ENCODE measurements at places on chromosomes 6 and 20.

DNA sequence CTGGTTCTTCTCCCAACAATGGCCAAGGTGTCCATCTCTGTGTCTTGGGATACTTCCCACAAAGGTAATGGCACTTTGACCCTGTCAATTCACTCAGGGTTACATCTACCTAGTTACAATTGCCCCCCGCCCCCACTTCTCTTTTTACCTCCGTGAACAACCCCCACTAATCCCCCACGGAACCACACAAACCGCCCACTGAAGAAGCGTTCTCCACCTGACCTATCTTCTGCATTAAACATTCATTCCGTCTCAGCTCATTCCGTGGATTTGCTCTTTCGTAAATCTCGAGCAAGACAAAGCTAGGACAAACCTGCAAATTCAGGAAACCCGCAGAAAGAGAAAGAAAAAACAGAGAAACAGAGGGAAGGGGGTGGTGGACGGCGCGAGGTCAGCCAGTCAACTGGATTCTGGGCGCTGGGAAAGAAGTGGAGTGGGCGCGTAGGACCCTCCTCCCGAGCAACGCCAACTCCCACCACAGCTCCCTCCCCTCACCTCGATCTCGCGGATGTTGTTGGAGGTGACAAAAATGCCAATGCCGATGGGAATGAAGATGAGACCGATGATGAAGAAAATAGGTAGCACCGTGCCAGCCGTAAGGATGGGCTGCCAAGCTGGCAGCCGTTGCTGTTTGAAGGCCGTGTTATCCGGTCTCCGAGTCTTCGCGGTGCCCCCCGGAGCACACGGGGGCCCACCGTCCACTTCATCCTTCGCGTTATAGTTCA lies 523 bp downstream of the TMEM30A start:
- DNase-seq: peak; percentile 27

DNA sequence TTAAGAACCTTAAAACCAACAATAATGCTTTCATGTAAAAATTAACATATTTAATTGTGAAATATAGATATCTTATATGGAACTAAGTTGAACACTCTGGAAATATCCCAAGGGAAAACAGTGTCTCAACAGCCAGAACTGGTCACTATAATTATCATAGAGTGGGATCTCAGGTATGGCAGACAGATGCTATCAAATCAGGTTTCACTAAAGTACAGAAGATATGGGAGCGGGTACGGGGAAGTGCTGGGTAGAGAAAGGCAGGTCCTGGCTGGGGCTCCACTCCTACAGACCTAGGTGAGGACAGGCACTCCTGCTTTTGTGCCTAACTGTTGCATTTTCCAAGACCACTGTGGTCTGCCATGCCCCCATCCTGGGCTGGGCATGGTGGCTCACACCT lies 128.2 kb upstream of the BEND3 start:
- DNase-seq: no peak

GRCh38 chr6:141874930-141875602 lies 257.7 kb upstream of the GJE1 start:
- no peak for DNase-seq

GRCh38 chr6:43181942-43182860 lies at the start of gene CUL9:
Gene CUL9, plus strand, starts transcription at chr6:43182196. Its CDS starts 2,115 bp downstream, at chr6:43184311.
- peak; percentile 72 for DNase-seq

- DNase-seq: peak; percentile 65
Measured at GRCh38 chr6:106339334-106340029, 13.9 kb upstream of the ATG5 start.

DNA sequence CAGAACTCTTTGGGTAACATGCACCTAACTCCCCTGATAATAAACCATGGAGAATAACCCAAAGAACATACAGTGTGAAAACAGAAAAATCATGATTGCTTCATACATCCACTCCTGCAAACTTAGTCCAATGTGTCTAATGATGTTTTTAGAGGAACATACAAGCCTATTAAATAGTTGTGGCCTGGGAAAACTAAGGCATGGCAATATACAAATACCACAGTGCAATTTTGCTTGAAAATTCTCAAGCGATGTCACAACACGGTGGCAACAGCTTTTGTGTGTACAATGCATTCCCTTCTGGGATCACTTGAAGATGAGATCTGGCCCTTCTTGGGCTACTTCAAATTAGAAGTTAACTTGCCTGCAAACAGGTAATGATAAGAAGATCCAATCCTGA lies 16.7 kb downstream of the MAP3K5 start:
- DNase-seq: no peak

DNA sequence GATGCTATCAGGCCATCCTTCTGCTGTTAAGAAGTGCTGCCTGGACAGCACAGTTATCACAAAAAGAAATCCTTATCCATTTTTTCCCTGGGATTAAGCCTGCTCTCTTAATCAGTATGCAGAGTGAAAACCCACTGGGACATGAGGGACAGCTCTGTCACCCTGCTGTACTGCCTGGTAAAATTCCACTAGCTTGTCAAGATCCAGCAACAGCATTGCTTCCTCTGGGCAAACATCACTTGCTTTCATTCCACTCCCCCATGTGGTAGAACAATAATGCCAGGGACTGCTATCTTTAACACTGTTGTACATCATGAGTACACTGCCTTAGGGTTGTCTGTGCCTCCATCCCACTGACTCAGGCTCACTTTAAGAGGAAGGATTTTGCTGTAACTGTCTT lies 331.3 kb downstream of the KIF16B start:
- peak; percentile 33 for DNase-seq

DNA sequence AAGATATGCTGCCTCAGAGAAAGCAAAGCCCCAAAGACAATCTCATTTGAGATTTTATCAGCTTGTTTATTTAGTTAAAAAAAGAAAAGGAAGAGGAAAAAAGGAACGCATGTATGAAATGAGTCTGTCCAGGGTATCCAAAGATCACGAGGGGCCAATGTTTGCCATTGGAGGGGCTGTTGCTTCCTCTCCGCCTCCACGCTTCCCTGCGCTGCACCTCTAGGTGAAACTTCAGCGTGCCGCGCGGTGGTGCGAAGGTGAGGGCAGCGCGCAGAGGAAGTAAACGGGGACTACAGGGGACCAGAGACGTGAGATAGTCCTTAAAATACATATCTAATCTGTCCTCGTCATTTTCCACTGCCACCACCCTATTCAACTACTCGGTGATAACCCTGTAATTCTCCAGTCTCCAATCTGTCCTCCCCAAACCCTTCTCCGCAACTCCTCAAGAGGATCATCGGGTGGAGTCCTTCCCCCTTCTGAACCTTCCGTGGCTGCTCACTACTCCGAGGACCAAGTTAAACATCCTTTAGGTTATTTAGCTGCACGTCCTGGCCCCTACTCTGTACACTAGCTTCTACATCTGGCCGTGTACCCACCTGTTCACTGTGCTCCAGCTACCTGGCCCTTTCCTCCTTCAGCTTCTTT lies 1.1 kb upstream of the DCBLD1 start:
- no peak for DNase-seq

DNA sequence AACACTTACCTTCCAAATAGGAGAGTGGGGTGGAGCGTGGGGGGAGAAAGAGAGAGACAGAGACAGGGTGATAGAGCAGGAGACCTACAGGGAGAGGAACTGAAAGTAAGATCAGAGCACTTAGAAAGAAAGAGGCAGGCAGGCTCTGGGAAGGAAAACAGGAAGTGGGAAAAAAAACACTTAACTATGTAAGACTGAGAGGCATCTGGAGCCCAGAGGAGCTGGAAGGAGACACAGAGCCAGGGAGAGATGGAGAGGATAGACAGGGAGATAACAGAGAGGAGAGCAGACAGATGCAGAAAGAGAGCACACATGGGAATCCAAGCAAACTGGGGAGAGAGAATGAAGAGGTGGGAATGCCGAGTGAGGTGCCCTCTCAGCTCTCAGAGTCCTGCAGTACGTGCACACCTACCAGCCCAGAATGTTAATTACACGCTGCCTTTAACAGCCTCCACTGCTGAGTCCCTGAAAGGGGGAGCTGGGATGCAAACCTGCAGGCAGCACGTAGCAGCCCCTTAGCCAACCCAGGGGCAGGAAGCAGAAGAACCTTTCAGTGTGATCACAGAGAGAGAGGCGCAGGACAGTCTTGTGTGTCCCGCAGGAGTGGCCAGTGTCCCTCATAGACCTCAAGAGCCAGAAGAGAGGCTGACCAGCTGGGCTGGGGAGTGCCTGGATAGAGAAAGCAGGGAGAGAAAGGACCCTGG lies 132.7 kb upstream of the LRFN2 start:
- DNase-seq: peak; percentile 61

DNA sequence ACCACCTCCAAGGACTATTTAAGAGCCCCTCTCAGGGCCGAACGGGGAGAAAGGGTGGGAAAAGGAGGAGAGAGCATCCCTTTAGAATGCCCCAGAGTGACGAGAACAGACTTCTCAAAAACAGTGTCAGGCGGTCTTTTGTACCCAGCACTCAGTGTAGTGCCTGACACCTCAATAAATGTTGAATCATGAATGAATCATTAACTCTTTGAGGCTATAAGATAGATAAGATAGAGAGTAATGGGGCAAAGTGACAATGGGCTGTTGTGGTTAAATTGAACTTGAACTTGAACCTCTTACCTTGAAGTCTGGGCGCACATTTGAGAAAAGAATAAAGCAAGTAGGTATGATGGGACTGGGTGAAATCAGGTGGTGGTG lies 7.4 kb downstream of the TCF21 start:
- no peak for DNase-seq

DNA sequence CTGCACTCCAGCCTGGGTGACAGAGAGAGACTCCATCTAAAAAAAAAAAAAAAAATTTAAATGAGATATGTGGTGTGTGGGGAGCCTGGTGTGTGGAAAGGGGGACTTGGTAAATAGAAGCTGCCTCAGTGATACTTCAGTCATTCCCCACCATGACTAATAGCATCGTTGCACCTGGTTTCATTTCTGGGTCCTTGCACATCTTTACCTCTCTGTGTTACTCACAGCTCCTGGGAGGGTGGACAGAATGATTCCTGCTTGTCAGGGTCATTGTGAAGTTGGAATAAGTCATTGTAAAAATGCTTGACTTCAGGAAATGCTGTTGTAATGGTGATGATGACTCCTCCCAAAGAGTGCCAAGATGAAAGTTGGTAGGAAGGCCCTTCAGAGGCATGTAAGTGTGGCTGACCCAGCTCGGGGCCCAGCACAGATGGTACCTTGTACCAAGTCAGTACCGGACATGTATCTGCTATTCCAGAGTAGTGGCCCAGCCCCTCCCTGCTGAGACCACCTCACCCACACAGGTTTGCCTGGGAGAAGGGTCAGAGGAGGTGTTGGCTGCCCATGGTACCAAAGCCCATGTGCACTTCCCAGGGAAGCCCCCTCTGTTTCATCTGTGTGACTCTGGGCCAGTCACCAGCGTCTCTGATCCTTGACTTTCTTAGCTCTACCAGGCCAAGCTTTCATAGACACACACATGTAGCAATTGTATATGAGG lies 48.4 kb downstream of the PLAGL2 start:
- DNase-seq: no peak

GRCh38 chr6:84687431-84687830 lies 77.0 kb downstream of the TBX18 start:
- DNase-seq: no peak

- DNase-seq: peak; percentile 62
Measured at GRCh38 chr20:48052475-48052835, 267.2 kb upstream of the SULF2 start.

GRCh38 chr6:111703723-111704122 lies 98.0 kb upstream of the TRAF3IP2 start:
- DNase-seq: no peak

DNA sequence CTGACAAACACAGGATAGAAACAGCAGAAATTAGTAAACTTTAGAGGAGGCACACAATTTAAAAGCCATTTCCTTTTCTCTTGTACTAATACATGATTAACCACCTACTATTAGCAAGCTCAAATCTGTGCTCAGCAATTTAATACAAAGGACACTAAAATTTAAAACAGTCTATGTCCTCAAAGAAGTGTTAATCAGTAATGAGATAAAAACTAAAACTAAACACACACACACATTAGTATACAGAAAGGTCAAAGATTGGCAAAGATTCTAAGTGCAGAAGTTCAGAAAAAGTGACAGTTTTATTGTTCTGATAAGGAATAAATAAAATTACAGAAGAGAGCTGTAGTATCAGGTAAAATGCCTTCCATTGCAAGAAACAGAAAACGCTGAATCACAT lies 73.9 kb upstream of the RUNX2 start:
- no peak for DNase-seq

DNA sequence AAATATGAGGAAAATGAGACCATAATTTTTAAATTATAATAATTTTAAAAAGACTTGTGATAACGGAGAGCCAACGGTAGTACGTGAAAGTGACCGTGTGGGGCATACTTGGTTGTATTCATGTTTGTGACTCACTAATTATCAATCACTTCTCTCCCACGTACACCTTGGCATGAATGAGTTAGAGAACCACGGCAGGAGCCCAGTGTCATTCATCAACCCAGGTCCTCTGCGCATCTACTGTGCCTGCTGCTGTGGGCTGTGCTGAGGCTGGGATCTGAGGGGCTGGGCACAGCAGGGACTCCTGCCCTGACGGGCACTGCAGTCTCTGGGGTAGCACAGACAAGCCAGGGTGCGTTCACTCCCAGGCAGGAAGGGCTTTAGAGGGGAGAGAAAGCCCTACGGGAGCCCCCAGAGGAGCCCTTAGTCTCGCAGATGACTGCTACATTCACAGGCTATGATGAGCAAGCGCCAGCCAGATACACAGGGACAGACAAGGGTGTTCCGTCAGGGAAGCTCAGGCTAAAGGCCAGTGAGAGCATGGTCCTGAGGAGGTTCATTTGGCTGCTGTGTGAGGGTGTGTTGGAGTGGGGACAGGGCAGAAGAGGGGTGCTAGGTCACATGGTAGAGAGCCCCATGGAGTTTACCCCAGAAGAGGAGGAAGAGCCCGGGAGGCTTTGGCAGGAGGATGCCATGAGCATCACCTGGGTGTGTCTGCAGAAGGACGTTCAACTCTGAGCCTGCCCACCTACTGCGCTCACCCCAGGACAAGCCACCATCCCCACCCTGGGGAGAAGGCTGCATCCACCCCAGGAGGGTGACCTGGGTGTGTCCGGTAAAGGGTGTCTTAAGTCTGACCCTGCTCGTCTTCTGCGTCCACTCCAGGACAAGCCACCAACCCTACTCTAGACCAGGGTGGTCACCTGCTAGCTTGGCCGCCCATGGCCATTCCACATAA lies 8.2 kb upstream of the RPS6KA2 start:
- DNase-seq: no peak

GRCh38 chr6:32906539-32906938 lies 34.3 kb downstream of the HLA-DMB start:
- DNase-seq: no peak

- no peak for DNase-seq
Measured at GRCh38 chr6:7726416-7727085, 652 bp downstream of the BMP6 start.

- no peak for DNase-seq
Measured at GRCh38 chr6:142929751-142930358, 15.1 kb downstream of the HIVEP2 start.

DNA sequence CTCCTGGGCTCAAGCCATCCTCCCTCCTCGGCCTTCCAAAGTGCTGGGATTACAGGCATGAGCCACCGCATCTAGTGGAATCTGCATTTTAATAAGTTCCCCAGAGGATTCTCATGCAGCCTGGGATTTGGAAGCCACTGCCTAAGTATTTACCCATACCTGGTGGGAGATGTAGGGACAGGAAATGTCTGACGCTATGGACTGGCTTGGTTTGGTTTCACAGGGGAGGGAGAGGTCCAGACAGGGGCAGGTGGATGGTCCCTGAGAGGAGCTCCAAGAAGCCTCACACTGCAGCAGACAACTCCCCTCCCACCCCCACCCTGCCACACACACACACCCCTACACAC lies 4.4 kb downstream of the VSTM2L start:
- DNase-seq: no peak

GRCh38 chr6:1605893-1606779 lies 3.6 kb upstream of the FOXC1 start:
- no peak for DNase-seq
